NCI-H1092 (cell line): ENCODE measurements at places on chromosomes 13 and 19.

DNA sequence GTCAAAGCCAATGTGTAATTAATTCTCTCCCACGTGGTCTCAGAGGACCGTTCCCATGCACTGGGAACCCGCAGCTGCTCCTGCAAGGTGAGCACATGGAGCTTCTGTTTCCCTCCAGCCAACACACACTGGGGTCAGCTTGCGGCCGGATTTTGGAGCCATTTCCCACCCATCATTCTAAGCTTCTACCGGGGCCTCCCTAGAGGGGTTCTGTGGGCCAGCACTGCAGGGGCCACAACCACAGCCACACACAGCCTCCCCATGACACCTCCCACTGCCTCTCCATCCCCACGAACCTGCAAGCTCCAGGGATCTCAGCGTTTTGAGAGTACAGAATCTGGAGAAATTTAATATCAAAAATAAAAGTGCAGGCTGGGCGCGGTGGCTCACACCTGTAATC lies 120.7 kb upstream of the SOX1 start:
- no peak for DNase-seq

DNA sequence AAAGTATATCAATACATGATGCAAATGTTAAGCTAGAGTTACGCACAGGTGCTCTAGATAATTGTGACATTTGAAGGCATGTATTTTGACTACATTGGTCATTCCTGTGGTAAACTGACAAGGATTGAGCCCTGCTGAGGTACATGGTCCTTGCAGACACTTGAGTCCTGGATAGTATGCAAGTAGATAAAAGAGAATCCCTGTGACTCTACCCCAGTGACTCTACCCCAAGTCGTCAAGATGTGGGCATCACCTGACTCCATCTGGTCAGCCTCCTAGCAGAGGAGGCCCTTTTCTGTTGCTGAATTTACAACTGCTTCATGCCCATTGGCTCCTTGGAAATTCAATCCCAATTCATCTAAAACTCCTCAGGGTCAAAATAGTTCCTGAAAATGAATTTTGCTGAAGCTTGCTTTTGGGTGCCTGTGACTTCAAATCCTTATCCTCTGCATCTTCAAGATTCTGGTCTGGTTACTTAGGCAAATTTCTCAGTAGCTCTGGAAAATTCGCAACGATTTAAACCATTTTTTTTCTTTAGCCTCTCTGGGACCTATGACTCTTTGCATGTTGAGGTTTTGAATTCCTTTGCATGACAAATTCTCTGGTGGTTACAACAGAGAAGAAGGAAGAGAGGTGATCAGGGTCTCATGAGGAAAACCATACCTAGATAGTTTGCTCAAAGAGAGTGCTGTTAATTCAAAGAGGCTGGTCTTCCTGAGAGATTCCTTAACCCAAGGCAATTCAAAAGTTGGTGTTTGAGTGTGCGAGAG lies 422.1 kb downstream of the FGF9 start:
- DNase-seq = no peak

- no peak for DNase-seq
These were observed 187.0 kb downstream of the MYO16 start for GRCh38 chr13:108816375-108816774.

DNA sequence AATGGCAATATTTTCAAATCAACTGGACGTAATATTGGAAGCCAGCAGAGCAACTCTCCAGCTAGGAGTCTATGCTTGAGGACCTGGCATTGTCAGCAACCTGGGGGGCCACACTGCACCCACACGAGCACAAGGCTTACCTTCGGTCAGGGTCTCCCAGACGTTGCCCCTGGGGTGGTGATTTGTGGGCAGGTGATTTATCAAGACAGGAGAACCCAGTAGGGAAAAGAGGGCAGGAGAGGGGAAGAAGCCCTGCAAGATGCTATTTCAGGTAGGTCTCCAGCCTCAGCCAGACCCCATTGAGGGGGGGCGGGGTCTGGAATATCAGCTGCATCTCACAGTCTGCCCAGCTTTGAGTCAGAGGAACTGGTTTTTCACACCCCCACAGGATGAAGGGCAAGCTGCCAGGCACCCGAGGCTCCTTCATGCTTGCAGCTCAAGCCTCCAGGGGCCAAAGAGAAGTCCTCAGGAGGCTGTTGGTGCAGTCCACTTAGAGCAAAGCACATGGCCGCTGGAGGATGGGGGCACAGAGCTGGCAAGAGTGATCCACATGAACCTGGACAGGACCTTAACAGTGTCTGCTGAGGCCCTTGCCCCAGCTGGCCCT lies 80.9 kb upstream of the UQCRFS1 start:
- DNase-seq = no peak

- DNase-seq = no peak
These were observed 8.7 kb downstream of the NCLN start for GRCh38 chr19:3194106-3195087.

- DNase-seq = no peak
These were observed 703.7 kb downstream of the UQCRFS1 start for GRCh38 chr19:28509079-28509895.
